ENCODE measurements at places on chromosomes 5 and 9. TPM values are rescaled to one million over a fixed set of nuclear protein-coding genes. Genes with fewer than 3 reads are reported as not detected.
A peak's percentile ranks its signal among the peaks of the same experiment; 100 is the strongest.

Gene DRD1
- 0.11 TPM for polyA plus RNA-seq

Gene MTAP
- 21.7 TPM for polyA plus RNA-seq

Gene FLT4
- polyA plus RNA-seq, result not detected

Gene SPINK14
- polyA plus RNA-seq, result not detected

Gene WNK2
- polyA plus RNA-seq, result not detected

Gene LRRC70
- 0.71 TPM for polyA plus RNA-seq

Gene CMBL
- polyA plus RNA-seq, result 37.2 TPM

Gene SMIM15
- polyA plus RNA-seq, result 67.5 TPM

Gene WDR38
- not detected for polyA plus RNA-seq

GRCh38 chr5:160367885-160368284, 2.5 kb downstream of the C1QTNF2 start:
- DNase-seq, result no peak

GRCh38 chr5:145077028-145077427, 758.1 kb downstream of the PRELID2 start:
- DNase-seq, result no peak

DNA sequence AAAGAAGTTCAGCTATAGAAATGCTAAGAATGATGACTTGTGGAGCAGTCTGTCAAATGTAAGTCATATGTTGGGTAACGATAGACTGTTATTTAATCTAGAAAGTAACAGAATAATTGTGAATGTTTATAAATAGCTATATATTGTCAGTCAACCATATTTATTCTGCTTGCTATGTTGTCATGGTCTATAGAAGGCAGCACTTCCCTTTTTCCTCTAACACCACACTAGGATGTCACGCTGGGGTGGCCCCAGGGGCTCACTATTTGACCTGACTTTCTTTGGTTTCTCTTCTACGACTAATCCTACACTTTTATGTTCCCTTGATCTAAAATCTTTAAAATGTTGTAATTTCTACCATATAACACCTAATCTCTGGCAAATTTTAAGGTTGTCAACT, 20.5 kb downstream of the ERAP2 start:
- no peak for DNase-seq

DNA sequence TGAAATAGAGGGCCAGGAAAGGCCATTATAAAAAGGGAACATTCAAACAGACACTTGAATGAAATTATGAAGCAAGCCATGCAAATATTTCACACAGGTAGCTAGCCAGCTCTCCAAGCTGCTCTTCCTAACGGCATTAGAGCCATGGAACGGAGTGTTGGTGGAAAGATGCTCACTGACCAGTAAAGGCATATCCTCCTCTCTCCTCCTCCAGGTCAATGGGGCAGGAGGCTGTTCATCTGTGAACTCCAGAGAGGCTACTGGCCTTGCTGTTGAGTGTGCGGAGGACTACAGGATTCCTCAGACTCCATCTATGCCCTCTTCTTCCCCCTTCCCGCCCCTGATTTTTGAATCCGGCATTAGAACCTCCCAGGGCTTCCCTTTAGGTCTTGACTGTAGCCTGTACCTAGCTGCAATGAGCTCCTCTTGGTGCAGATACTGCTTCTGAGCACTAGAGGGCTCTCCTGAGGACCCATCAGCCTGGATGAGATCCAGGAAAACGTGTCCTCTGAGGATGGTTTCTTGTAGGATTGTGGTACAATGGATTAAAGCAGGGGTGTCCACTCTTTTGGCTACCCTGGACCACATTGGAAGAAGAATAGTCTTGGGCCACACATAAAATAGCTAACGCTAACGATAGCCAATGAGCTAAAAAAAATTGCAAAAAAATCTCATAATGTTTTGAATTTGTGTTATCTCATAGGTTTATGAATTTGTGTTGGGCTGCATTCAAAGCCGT, 162.2 kb downstream of the SREK1 start:
- DNase-seq, result peak; percentile 38

- no peak for DNase-seq
These were observed 984 bp downstream of the STXBP1 start for GRCh38 chr9:127612939-127613582.

- DNase-seq, result no peak
These were observed 203.2 kb downstream of the IZUMO3 start for GRCh38 chr9:24342457-24342856.

- DNase-seq, result no peak
These were observed 33.1 kb upstream of the SETD9 start for GRCh38 chr5:56876327-56876726.

- no peak for DNase-seq
These were observed 36.2 kb downstream of the NFIB start for GRCh38 chr9:14277761-14278160.

GRCh38 chr5:176192094-176192721, 46.0 kb upstream of the SIMC1 start:
- no peak for DNase-seq

DNA sequence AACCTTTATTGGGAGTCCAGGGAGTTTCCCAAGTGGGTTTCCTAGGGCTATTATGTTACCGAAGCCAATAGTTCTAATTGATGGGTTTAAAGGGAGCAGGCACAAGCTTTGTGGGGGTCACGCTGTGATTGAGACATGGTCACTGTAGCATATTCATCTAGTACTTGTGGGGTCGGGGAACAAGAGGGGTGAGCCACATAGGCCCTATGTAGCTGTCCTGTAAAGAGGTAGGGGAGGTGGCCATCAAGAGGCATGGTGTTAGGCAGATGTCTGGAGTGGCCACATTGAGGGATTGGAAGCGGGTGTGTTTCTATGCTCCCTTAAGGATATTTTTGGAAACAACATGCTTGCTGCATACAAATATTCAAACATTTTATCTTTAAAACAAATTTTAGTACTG, 50.1 kb downstream of the EXOSC2 start:
- no peak for DNase-seq

DNA sequence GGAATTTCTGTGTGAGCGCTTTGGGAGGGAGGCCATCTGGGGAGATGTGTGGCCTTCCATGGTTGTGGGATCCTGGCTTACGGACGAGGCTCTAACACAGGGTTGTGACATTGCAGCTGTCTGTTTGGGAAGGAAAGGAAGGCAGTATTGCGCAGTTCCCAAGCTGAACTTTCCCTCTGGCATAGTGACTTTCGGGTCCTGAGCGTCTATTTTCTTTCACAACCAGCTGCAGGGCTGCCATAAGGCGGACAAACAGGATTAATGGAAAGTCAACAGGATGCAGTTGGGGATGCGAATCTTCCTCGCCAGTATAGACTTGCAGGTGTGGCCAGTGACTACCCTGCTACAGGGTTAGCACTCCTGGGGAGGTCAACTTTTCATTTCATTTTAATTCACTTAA, 25.9 kb downstream of the CCT5 start:
- no peak for DNase-seq

DNA sequence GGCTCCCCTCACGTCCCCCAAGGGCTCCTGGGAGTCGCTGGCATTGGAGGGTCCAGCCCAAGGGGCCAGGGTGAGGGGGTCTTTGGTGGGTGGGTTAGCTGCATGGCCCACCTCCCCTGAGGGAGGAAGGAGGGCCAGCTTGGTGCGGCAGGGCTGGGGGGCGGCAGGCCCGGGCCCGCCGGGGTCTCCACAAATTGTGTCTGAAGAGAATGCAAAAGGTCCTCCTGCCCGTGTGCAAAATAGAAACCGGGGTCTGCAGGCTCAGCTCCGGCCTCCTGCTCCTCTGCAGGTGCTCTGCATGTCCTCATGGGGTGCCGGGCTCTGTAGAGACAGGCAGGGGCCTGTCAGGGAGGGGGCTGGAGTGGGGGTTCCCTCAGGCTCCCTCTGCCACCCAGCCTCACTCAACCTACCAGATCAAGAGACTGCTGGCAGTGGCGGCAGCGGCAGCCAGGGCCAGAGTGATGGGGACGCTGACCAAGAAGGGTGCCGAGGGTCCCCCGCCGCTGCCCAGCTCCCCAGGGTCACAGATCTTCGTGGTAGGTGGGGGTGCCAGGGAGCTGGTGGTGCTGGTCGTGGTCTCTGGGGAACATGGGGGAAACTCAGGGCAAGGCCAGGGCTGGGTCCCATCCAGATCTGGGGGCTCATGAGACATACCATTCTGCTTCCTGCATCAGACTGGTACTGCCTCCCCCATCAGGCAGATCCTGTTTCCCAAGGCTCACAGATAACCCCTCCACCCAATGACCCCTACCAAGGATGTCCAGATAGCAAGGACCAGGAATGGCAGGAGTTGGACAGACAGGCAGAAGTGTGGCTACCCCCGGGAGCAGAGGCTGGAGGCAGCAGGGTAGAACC, 29.2 kb upstream of the ENHO start:
- no peak for DNase-seq

DNA sequence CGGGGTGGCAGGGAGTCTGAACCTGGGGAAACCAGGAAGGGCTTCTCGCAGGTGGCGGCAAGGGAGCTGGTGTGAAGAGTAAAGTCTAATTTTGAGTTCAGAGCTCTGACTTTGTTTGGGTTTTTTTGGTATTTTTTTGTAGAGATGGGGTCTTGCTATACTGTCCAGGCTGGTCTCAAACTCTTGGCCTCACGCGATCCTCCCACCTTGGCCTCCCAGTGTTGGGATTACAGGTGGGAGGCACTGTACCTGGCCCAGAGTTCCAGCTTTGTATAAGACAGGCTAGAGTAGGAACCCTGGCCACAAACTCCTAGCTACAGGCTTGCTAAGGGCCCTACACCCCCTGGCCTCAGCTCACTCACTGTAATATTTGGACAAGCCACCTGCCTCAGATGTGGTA, 105.1 kb upstream of the SARDH start:
- no peak for DNase-seq

DNA sequence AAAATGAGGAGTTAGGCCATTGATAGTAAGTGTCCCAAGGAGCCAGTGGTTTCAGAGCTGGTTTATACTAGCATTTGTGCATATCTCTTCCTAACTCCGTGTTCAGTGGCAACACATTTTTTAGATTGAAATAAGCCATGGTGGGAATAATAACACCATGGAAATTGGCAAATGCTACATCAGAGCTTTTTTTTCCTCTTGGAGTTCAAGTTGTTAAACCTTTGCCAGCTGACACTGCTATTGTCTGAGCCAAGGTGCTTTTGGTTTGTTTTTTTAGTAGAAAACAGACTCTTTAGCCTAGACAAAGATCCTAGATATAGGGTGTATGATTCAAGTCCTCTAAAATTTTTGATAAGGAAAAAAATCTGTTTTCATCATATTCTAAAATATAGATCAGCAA, 2.8 kb downstream of the ACO1 start:
- DNase-seq, result no peak

- DNase-seq, result no peak
These were observed 38.3 kb downstream of the ANKRD33B start for GRCh38 chr5:10602031-10602806.

DNA sequence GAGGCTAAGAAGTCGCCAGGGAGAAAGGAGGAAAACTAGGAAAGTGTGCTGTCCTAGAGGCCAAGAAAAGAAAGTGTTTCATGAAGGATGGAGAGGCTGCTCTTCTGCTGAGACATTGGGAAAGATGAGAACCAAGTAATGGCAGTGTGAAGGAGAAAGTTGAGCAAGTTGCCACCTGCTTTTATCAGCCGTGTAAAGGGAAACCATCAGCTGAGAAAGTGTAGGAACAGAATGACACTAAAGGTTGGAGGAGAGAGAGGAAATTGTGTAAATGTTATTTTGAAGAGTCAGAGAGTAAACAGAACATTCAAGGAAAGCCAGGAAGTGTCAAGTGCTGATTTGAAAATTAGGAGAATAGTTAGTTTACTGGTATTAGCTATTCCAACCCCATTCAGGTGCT, 125.0 kb downstream of the CEMIP2 start:
- DNase-seq, result no peak

DNA sequence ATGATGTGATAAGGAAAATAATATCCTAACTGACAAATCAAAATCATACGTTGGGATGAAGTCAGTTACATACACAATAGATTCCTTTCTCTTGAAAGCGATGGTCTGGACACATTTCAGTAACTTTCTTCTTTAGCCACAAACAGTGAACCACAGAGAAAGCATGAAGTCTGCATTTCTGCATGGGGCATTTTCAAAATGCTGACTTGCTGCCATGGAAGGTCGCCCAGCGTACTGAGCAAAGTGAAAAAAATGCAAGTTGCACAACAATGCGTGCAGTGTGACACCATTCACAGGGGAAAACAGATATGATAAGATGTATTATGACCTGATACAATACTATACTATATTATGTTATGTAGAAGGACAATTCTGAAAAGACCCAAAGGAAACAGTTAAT, 146.3 kb downstream of the SNX18 start:
- DNase-seq, result peak; percentile 55

GRCh38 chr9:31445960-31446359, 938.5 kb upstream of the ACO1 start:
- no peak for DNase-seq

GRCh38 chr9:86410281-86410680, 56.1 kb upstream of the TUT7 start:
- no peak for DNase-seq

DNA sequence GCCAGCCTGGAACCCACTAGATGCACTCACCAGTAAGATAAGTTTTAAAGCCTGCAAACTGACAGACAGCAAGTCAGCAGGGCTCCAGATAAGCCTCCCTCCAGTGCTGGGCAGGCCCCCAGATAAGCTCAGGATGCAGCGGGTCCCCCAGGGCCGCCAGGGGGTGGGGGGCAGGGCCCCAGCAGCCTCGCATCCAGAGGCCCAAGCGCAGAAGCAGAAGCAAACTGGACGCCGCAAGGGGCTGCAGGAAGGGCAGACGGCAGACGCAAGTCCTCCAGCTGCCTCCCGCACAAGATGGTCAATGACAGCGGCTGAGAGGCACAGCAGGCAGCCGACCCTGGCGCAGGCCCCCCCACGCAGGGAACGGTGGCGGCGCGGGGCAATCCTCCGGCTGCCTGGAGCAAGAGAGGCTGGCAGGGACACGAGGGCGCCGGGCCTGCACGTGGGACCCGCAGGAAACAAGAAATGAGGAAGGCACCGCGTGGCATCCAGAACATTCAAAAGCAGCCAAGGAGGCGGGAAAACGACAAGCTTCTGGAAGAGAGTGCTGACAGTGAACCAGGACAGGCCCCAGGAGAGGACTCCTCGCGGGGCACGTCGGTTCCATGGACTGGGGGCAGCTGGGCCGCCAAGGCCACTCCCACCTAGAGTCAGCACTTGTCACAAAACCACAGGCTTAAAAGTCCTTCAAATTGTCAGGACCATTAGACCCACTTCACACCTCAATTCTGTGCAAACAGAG, 49.8 kb downstream of the ROR2 start:
- no peak for DNase-seq

- DNase-seq, result no peak
These were observed 40.9 kb downstream of the SEC61B start for GRCh38 chr9:99262949-99263418.

Measured in AG04450 (cell line).